NCI-H748 treated with DMSO at 0.1 percent for 48 hours (cell line): ENCODE measurements at places on chromosomes 16 and 17.
A peak's percentile ranks its signal among the peaks of the same experiment; 100 is the strongest.

DNA sequence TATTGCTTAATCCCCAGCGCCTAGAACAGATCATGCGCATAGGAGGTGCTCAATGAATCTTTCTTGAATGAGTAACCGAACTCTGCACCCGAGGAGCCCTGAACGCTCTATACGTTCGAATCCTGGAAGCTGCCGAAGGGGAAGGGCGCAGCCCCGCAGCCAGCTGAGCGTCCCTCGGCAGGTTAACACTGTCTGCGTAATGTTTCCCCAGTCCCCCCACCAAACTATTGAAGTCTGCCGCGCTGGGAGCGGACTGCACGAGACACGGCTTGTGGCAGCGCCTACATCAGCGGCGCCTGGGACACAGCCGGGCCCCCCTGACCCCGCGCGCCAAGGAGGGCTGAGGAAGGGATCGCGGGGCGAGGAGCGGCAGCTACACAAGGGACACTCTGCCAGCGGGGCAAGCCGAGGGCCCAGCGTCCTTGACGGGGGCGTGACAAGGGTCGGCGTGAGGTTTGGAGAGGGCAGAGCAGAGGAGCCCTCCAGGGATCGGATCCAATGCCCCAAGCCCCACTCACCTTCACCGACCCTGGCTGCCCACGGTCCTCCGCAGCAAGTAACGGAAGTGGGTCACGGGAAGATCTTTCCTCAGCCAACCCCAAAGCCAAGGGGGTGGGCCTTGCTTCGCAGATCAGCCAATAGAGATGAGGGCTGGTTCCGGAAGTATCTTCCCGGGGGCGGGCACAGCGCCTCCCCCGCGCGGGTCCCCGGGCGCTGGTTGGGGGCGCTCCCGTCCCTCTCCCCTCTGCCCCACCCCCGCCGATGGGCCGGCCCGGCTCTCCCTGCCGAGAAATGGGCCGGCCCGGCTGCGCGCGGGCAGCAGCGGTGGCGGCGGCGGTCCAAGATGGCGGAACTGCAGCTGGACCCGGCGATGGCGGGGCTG, at the start of the genes ATP5PD and KCTD2:
ATP5PD (minus strand) TSS at position 563 of the 883 bp plus-strand sequence. CDS start 4,319 bp downstream, outside the sequence.
KCTD2 (plus strand) TSS at position 819 of the 883 bp plus-strand sequence; CDS start at position 845, 26 bp downstream.
- peak; percentile 80 for DNase-seq

DNA sequence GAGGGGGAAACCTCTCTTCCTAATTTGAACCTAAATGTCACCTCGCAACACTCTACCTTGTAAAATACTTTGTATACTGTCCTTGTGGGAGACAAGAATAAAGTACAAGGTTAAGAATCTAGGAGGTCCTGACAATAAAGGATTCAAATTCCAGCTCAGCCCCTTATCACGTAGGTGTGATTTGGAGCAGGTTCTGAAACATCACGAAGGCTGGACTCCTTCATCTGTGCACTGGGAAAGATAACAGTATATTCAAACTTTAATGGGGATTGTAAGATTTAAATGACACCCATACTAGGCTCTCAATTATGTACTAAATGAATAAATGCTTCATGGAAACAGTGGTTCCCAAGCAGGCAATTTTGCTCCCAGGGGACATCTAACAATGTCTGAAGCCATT, 2.1 kb downstream of the TXNDC11 start:
- no peak for DNase-seq

DNA sequence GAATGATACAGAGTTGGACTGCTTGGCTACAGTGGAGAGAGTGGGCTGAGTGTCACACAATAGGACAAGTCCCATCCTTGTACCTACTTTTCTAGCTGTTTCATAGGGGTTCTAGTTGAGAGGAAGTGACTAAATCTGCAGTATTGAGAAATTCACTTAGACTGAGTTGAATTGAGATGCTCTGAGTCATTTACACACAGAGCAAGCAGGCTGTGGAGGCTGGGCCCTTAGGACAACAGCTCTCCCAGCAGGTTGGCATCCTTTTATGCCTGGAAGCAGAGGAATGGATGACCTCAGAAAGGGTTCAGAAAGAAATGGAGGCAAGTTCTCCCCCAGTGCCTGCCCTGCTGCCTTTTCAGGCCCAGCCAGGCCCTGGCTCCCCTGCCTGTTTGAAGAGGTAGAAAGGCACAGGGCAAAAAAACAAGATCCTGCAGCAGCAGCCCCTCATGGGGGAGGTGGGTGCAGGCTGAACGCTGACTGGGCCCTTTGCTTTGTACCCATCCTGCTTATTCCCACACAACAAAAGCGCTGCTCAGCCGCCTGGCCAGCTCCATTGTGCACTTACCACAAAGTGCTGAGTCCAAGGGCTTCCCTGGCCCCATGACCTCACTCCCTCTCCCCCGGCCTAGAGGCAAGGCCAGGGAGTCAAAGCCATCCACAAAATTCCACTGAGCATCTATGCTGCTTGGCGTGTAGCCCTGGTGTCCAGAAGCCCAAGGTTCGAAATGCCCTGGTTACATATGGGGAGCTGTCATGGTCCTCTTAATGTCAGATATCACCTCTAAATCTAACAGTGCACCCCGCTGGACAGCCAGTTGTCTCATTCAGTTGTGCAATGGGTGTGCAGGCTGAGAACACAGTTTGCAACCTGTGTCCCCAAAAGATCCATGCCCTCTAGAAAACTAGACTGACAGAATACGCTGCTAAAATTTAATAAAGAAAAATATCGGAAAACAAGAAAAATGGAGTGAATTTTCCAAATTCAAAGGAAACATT, 5.4 kb upstream of the CRYBA1 start:
- no peak for DNase-seq

DNA sequence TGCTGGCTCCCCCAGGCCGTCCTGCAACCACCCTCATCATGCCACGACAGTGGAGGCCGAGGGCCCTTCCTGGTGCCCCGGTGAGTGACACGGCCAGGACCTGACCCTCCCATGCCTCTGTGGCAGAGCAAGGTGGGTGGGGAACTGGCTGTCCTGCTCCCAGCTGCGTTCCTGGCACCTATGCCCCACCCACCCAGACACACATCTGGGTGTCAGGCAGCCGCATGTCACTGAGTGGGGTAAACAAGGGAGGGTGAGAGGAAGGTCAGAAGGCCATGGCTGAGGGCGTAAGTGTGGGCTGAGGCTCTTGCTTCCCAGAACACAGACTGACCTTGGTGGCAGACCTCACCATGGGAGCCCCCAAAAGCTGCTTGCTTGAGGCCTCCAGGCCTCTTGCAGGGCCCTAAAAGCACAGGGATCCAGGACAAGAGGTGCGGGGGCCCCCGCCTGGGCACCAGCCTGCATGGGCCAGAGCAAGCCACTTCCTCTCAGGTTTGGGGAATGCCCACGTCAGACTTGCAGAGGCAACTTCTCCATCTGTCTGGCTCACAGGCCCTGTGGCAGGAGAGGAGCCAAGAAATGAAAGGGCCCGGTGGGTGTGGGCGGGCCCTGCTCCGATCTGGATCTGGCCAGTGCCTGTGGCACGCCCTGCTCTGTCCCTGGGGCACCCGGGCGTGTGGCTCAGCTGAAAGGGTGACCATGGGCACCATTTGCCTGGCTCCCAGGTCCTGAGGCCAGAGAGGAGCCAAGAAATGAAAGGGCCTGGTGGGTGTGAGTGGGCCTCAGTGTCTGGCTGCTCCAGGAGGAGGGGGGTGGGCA, 3.9 kb upstream of the CCDC57 start:
- DNase-seq: no peak

- no peak for DNase-seq
Observed at GRCh38 chr16:52077607-52078006, 469.3 kb downstream of the TOX3 start.

DNA sequence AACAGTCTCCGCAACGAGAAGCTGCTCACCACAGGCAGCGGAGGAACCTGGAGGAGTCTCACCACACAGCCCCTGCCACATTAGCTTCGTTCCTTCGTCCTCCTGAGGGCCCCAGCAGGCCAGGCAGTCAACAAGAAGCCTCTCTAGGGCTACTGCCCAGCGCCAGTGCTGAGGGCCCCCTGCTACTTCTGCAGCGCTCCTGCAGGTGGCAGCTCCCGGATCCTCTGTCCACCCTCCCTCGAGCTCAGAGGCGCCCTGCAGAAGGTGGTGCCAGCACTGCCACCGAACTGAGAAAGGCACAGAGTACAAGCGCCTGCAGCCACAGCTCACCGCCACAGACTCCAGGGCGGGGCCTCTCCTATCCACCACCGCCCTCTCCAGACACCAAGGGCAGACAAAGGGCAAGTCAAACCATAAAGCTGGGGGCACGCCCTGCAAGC, 27.3 kb downstream of the KDM8 start:
- DNase-seq: no peak

DNA sequence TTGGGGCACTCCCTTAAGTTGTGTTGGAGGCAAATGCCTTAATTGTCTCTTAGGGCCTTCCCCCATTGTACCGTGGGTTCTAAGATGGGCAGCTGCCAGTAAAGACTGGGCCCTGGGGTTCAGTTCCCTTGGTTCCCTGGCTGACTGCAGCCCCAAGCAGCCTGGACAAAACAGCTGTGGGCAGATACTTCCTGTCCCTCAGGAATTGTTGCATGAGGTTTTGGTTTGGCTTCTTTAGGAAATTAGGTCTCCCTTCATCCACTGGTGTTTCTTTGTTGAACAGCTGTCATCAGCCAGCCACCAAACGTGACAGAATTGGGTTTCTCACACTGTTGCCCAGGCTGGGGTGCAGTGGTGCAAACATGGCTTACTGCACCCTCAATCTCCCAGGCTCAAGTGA, 42.0 kb upstream of the ETV4 start:
- no peak for DNase-seq

- no peak for DNase-seq
Observed at GRCh38 chr16:80664226-80664625, 123.4 kb downstream of the DYNLRB2 start.

DNA sequence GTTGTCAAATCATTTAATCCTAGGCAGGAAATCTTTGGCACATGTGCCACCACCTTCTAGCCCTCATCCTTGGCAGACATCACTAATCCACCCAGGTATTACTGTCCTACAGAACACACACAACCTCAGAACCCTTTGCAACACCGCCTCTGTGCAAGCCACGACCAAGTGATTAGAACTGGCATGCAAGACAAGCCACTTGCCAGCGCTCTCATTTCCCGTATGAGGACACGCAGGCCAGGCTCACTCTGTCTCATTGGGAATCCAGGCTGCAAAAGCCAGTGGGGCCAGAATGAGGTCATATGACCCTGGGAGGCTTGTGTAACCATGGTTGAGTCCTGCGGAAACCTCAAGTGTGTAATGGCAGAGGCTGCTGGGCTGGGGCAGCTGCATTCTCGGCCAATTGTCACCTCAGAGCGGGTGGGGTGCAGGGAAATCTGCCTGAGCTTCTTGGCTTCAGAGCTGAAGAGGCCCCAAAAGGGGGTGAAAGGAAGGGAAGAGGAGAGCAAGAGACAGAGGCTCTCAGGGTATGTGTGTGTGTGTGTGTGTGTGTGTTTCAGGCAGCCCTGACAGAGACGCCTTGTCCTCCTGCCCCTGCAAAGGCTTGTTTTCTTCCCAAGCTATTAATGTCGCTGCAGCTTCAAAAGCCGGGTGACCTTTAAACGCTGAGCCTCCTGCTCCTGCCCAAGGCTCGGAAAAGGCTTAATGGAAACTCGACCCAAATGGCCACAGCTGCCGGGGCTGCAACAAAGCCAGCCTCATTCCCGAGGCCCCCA, 43.2 kb upstream of the MRPS23 start:
- DNase-seq: peak; percentile 36

DNA sequence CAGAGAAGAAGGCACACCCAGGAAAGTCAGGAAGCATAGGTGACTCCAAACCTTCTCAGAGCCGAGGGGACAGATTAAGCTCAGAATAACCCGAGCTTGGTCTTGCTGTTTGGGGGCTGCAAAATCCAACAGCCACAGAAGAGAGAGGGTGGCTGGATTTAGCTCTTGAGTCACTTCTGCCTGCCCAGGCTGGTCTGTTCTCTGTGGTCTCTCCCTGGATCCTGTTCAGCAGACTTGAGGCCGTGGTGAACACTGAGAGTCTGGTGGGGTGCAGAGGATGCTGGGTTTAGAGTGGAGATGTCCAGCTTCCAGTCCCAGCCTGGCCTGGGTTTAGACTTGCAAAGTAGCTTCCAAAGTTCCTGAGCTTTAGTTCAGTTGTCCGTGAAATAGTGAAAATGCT, 8.8 kb downstream of the SLC26A11 start:
- no peak for DNase-seq

GRCh38 chr17:72587156-72587555, 466.3 kb downstream of the SOX9 start:
- DNase-seq: no peak

DNA sequence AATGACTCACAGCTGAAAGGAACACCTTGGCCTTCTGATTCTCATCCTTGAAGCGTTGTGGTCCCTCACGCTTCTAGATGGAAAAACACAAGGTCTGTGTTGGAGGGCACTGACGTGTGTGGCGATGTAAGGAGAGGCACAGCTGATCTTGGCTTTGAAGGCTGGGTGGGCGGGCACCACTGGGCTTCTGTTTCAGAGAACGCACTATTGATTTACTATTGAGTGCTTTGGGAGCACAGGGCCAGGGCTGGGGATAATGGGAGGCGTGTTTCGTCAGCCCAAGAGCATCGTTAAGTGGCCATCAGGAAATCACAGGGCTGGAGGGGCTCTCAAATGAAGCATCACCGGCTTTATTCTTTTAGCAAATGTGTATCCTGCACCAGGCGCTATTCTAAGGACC, 70.7 kb downstream of the CMIP start:
- peak; percentile 5 for DNase-seq

DNA sequence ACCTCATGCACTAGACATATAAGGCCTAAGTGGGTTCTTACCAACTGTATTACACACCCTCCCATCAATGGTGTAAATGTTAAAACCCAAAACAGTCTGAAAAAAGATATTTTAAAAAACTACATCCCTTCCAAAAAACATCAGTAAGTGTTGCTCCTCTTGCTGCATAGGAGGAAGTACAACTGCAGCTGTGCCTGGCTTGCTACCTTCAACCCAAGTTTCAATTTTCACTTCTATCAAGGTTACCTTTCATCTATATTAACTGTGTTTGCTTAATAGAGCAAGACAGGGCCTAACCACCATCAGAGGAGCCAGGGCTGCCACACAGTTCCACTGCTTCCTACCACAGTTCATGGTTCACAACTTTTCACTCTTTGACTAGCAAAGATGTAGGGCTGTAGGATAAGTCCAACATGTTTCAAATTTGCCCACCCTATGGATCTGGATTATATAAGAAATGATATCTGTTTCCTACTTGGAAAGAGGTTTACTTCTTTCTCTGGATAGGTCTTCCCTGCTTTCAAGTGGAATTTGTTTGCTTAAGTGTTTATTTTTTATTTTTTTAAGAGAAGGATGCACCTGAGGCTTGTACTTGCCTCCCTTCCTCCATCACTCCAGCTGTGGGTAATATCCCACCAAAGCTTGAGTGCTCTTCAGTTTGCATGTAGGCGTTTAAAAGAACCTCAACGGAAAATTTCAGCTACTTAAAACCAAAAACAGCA, 56.7 kb downstream of the GRB7 start:
- no peak for DNase-seq

DNA sequence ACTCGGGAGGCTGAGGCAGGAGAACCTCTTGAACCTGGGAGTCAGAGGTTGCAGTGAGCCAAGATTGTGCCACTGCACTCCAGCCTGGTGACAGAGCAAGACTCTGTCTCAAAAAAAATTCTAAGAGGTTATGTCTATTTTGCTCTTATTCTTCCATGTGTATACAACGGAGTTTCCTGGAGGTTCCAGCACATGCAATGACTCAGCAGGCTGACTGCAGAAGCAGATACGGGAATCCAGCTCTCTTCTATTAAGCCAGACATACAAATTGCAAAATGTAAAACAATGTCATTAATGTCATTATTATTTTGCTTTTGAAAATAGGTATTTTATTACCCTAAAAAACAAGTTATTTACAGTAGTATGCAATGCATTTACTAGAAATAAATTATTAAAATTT, 18.4 kb downstream of the MIEF2 start:
- DNase-seq: no peak
